ENCODE measurements at places on chromosomes 1 and 21. TPM values are rescaled to one million over a fixed set of nuclear protein-coding genes. Genes with fewer than 3 reads are reported as not detected.

DNA sequence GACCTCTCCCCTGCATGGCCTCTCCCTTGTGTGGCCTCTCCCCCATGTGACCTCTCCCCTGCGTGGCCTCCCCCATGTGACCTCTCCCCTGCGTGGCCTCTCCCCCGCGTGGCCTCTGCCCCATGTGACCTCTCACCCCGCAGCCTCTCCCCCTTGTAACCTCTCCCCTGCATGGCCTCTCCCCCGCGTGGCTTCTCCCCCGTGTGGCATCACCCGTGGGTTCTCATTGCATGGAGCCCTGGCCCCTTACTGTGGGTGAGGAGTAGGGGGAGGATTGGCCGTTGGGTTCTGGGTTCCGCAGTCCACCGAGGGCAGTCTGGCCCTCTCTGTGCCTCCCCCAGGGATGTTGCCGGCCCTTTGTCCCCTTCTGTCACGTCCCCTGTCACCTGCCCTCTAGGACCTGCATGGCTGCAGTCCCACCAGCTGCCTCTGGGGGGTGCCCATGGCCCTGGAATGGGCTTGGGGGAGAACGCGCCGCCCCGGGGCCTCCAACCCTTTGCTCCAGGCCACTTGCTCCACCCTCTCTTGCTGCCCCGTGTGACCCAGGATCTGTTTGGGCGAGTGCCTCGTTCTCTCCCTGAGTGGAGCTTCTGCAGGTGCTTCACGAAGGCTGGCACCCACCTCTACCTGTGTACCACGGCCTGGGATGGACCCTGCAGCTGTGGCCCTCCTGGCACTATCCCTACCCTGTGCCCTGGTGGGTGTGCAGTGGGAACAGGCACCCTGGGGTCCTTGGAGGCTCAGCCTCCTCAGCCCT is 21.3 kb downstream of the RRP1 start:
- DNase-seq, result peak; percentile 84

GRCh38 chr1:77544845-77545244 is 137.6 kb downstream of the ZZZ3 start:
- no peak for DNase-seq

- DNase-seq, result no peak
These were observed 151.7 kb downstream of the FASLG start for GRCh38 chr1:172810480-172811175.

- DNase-seq, result no peak
These were observed 42.7 kb downstream of the SGIP1 start for GRCh38 chr1:66576645-66577044.

GRCh38 chr1:92929461-92929860 is 31.8 kb downstream of the DIPK1A start:
- no peak for DNase-seq

DNA sequence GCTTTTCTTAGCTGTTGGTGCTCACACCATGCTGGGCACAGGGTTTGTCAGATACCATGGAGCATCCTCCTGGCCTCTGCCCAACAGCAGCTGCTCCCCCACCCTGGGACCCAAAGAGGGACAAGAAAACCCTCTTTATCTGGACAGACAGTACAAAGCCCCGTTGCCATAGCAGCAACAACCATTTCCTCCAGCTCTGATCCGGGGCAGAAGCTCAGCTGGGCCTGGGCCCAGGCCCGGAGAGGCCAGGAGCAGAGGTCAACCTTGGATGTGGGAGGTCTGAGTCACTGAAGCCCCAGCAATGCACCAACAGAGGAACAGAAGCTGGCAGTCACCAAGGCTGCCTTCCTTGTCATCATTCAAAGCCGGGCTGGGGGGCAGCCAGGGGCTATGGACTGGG is 228.4 kb upstream of the POU3F1 start:
- no peak for DNase-seq

DNA sequence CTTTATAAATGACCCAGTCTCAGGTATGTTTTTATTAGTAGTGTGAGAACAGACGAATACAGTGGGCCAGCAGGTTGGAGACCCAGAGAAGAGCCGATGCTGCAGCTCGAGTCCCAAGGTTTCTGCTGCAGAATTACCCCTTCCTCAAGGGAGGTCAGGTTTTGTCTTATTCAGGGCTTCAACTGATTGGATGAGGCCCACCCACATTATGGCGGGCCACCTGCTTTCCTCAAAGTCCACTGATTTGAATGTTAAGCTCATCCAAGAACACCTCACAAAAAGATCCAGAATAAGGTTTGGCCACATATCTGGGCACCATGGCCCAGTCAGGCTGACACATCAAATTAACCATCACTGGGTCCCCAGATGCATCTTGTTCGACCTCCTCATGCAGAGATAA is 40.9 kb downstream of the FBXO2 start:
- no peak for DNase-seq

GRCh38 chr21:14877581-14878228 is 187.1 kb downstream of the NRIP1 start:
- peak; percentile 93 for DNase-seq

DNA sequence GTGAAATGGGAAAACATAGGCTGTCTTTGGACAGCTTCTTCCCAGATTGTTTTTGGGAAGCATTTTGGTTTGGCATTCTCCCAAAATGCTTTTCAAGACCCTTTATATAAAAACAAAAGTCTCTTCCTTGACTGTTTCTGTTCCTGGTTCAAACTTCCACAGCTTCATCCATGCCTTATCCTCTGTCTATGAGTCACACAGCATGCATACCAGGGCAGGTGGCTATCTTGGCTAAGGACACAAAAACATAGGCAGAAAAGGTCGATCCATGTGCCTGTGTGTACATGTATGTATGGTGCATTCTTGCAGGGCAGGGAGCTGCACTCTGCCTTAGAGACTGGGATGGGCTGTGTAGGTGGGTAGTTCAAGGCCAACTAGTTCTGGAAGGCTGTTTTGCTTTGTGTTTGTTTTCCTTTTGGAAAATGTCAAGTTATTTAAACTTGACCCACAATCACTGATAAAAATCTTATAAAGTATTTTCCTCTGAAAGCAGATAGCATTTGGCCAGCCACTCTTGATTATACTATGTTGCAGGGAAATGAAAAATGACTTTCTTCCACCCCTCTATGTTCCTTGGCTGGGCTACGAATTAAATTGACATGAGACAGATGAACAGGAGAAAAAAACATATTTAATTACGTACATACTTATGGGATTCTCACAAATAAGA is 437.0 kb downstream of the SIPA1L2 start:
- no peak for DNase-seq

- DNase-seq, result no peak
These were observed 642 bp downstream of the HCRTR1 start for GRCh38 chr1:31617916-31618746.

GRCh38 chr1:87329051-87329525 is 408 bp downstream of the LMO4 start:
- DNase-seq, result no peak

DNA sequence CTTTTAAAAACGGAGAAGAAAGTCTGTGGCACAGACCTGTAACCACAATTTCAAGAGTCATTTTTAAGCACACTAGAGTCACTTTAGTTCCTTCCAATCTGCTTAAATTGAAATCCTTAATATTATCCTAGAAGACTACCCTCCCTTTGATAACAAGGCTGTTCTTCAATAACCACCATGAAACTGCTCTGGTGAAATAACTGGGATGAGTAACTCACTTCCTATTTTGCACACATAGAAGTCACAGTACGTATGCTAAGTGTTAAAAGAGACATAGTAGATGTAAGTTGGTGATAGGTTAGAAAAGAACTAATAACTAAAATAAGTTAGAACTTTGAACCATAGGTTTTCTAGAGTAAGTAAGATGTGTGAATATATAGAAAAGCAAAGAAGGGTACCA is 107.8 kb downstream of the NME7 start:
- no peak for DNase-seq

DNA sequence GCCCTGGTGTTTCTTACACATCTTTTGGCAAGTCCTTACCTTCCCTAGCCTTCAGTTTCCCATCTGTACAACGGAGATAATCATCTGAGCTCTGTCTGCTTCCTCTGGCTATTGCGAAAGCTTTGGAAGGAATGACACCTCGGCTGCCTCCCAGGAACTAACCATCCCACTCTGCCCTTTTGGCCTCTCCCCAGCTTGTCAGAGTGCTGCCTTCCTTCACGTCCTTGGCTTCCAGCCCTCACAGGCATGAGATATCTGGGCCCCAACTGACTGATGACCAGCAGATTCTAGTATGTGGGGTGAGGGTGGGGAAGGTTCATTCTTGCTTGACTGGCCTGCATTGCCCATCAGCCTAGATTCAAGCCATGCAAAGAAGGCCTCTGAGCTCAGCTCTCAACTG is 253.1 kb upstream of the FGGY start:
- peak; percentile 85 for DNase-seq

DNA sequence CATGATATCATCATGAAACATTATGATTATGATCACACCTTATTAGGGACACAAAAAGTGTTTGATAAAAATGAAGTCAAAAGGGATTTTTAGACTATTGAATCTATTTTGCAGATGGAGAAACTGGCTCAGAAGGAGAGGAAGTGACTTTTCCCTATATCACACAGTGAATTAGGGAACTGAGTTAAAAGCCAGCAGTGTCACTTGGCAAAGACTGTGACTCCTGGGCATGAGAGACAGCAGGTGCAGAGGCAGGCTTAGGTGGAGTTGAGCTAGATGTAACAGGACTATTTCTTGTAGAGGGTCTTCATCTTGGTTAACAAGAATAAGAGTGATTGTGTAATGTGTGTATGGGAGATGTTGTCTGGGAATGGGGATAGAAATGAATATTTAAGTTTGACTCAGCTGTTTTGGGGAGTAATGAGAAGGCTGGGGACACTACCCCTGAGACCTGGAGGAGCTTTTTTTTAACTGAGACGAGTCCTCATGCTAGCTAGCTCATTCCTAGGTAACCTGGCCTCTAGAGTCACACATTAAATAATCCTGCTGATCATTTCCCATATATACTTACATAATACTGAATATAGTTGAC is 1.0 kb upstream of the CD84 start:
- DNase-seq, result no peak

GRCh38 chr1:147171399-147172167 is 687 bp downstream of the PRKAB2 start:
- DNase-seq, result no peak

GRCh38 chr1:183926983-183927382 is 110.5 kb downstream of the COLGALT2 start:
- DNase-seq, result no peak

DNA sequence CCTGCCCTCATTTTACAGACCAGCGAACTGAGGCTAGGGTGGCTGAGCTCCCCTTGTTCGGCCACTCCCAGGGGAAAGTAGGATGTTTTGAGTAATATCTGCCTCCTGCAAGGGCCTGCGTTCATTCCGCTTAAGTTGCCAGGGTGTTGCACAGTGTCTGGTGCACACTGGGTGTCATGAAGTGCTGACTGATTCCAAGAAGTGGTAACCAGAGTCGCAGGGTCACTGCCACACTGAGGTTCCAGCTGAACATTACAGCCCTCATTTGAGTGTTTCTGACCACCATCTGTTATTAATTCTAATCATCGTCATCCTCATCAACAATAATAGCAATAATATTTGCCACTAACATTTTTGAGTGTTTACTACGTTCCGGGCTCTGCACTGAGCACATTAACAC is 250.6 kb downstream of the KAZN start:
- DNase-seq, result no peak

DNA sequence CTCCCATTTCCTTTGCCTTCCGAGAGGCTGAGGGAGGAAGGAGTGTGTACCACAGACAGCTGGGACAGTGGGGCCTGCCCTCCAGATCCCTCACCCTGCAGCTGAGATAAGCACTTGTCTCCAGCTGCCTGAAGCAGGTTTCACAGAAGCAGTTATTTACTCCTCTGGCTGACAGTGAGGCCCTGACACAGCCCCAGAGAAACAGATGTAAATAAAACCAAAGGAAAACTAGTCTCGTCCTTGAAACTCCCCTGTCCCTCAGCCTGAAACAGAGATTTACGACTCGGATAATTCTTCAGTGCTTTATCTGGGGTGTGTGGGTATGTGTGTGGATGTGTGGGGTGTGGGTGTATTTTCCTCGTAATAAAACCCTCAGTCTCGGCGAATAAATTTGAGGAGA is 181.1 kb downstream of the IGSF21 start:
- no peak for DNase-seq

- DNase-seq, result peak; percentile 53
These were observed 14.3 kb downstream of the QSOX1 start for GRCh38 chr1:180168786-180169639.

GRCh38 chr1:37537378-37537777 is 16.7 kb downstream of the SNIP1 start:
- peak; percentile 51 for DNase-seq

- DNase-seq, result no peak
These were observed 52.0 kb upstream of the SMYD2 start for GRCh38 chr1:214228976-214229375.

GRCh38 chr21:42088148-42088547 is 17.0 kb downstream of the UMODL1 start:
- DNase-seq, result no peak

EPHA10 gene
- total RNA-seq, result 7.6 TPM

NR1I3 gene
- total RNA-seq, result not detected

PIGR gene
- total RNA-seq, result 0.10 TPM

NUDT17 gene
- 1.0 TPM for total RNA-seq

ARHGEF11 gene
- total RNA-seq, result 25.2 TPM

CFAP141 gene
- not detected for total RNA-seq

Measured in PC-9 (cell line).